Activated CD8-positive, alpha-beta memory T cell treated with anti-CD3 and anti-CD28 coated beads for 48 hours (primary cell): ENCODE measurements at places on chromosomes 3 and 15.

GRCh38 chr3:29290596-29290995, 9.7 kb downstream of the RBMS3 start:
- DNase-seq: no peak

- DNase-seq: no peak
Observed at GRCh38 chr15:78075490-78076230, 1.9 kb downstream of the TBC1D2B start.

DNA sequence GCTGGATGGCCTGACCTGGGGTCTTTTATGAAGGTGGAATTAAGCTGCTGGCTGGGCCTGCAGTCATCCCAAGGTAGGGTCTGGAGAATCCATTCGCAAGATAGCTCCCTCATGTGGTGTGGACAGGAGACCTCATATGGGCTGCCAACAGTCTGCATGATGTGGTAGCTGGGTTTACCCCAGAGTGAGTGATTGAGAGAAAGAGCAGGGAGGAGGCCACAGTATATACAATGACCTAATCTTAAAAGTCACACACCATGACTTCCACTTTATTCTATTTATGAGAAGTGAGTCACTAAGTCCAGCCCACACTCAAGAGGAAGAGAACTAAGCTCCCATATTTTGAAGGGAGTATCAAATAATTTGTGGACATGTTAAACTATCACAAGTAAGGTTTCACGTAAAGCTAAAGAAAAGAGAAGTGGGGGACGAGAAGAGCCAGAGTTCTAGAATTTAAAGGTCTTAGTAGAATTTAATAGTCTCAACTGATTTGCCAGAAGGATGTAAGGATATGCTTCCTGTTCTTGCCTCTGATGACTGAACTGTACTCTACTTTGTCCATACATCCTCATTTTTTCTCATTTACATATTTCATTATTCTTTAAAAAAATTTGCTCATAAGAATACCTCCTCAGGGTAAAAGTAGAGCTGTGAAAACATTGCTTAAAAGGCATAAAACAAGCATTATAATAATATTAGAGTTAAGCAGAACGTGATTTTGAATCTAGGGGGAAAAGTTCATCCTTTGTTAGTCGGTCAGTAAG, 184.4 kb downstream of the PEX5L start:
- no peak for DNase-seq

GRCh38 chr3:178583963-178584575, 47.8 kb downstream of the KCNMB2 start:
- DNase-seq: no peak

DNA sequence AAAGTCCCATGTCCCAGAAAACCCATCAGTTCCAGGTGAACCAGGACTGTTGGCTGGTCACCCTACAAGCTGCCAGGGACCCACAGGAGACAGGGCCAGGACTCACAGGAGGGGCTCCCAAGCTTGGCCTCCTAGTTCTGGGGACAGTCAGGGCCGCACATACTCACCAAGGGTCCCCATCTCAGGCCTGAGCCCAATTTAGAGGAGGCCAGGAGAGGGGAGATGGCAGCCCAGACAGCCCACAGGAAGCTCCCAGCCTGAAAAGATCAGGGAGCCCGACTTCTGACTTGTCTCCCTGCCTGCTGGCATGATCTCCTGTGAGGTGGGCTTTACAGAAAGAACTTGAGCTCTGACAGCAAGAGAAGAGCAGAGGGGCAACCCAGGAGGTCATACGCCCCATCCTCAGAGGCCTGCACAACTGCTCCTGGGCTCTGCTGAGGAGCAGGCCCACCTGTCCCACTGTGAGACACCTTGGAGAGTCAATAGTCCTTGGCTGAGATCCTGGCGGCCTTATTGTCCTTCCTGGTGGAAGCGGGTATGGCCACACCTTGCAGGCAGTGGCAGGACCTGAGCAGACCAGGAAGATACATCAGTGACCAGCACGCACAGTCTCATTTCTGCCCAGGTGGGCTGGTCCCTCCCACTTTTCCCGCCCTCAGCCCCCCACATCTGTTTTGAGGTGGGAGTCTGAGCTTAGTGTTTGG, 2.5 kb upstream of the ISLR start:
- DNase-seq: no peak

- no peak for DNase-seq
Observed at GRCh38 chr15:86155551-86155950, 75.9 kb downstream of the AGBL1 start.

GRCh38 chr3:194407423-194407822, 8.4 kb upstream of the GP5 start:
- DNase-seq: no peak

GRCh38 chr3:111688190-111688800, 93.1 kb upstream of the ZBED2 start:
- no peak for DNase-seq

- no peak for DNase-seq
Observed at GRCh38 chr3:51401735-51402134, 10.7 kb downstream of the RBM15B start.

- DNase-seq: no peak
Observed at GRCh38 chr15:32668942-32669341, 27.4 kb downstream of the SCG5 start.

DNA sequence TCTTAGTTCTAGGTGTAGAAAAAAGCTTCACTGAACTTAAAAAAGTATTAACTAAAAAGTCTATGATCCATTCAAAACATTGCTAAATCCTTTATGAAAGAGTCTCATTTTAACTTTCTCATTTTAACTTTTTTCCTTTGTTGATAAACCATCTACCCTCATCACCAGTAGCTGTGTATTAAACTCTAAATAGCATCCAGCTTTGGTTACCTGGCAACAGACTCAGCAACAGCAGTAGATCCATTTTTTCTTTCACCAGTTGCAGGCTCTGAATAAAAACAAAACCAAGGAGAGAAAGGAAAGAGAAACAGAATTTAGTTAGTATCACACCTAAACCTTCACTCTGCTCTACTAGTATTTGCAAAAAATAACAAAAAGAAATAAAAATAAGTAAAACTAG, 51.6 kb downstream of the TP53BP1 start:
- no peak for DNase-seq

DNA sequence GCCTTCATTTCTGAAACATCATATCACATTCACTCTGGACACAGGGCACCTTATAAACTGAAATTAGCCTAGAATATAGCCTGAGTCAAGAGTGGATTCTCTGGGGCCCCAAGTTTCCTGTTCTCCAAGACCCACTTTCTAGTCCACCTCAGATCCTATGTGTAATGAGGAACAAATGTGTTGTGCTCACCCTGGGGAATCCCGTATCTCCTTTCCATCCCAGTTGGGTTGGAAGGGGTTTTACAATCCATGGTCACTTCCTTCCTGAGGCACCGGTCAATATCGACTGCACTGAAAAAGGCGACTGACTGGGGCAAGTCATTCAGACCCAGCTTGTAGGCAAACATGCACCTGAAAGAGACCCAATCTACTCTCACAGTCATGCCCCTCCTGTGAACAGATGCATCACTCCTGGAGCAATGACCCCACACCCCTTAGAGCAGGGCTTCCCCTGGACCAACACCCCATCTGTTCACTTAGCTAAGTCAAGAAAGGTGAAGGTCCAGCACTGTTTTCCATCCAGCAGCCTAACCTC, 17.4 kb downstream of the POLG start:
- no peak for DNase-seq

GRCh38 chr3:64518950-64519349, 168.8 kb downstream of the ADAMTS9 start:
- DNase-seq: no peak

GRCh38 chr3:39268549-39268900, 11.3 kb downstream of the CX3CR1 start:
- no peak for DNase-seq

DNA sequence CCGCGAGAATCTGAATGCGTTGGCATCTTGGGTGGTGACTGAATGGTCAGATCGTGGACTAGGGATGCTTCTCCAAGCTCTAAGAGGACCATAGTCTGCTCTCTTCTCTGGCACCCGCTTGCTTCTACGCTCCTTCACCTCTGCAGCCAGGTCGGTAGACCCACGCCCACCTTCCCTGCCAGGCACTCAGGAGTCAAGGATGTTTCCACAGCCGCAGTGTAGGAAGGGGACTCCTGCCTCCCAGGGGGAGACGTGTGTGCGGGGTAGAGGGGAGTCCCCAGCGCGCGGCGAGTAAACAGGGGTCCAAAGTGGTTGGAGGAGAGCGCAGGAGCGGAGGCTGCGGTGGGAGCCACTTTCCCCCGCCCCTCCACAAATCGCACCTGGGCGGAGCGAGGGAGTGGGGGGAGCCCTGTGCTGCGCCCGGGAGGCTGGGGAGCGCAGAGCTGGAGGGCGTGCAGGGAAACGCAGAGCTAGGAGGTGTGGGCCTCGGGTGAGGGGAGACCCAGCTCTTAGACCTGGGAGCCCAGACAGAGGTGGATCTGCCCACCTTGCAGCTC, 1.7 kb downstream of the LRRC3B start:
- DNase-seq: no peak

GRCh38 chr15:60044636-60045270, 40.6 kb downstream of the FOXB1 start:
- DNase-seq: no peak

DNA sequence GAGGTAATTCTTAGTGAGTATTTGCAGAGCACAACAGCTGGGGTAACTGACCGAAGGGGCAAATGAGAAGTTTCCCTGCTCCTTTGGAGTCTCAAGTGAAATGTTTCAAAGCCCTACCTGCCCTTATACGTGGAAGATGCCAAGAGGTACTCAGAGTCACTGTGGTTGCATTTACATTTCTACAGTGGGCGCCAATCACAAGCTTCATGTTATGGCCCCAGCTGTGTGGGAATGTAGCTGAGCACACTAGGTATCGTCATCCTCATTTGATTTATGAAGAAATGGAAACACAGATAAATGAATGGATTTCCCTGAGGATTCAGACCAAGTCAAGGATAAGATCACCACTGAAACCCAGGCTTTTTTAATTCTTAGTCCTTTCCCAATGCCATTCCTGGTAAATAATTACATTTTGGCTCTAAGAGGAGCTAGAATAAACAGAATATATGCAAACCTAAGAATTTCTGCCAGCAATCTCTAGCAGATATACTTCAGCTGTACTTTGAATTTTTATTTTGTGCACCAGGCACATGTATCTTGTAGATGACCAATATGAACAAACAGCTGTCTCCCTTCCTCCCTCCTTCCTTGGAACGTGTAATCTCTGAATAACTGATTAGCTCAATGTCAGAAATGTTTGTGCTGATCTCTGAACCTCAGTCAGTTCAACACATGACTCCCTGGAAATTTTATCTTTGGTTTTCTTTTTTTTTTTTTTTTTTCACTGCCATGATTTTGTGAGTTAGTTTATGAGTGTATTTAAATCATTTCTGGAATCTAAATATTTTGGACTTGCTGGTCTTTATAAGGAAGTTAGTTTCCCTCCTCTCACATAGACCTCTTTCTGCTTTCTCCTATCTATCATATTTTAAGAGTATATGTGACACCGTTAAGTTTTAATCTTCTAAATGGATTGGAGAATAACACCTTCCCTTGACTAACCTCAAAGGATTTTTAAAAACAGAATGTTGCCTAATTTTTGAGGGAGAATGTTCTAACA, 69.2 kb downstream of the MAP2K5 start:
- no peak for DNase-seq
